ENCODE measurements at places on chromosomes 12 and 14.

DNA sequence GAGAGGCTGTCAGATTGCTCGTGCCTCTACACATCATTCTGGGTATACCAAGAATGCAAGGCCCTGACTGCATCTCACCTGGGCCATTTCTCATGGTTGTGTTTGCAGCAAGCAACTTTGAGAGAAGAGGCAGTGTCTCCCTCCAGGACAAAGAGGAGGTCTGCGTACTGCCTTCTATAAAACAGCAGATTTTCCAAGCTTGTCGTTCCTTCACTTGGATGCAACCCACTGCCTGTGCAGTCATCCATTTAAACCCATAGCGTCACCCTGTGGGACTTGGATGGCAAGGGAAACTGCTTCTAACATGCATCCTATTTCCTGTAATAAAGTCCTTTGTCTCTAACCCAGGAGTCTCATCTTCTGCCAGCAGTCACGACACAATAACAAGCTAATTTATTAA is 1.3 kb downstream of the POMT2 start:
- DNase-seq = no peak

GRCh38 chr12:94111302-94111701 is 37.1 kb upstream of the PLXNC1 start:
- no peak for DNase-seq

DNA sequence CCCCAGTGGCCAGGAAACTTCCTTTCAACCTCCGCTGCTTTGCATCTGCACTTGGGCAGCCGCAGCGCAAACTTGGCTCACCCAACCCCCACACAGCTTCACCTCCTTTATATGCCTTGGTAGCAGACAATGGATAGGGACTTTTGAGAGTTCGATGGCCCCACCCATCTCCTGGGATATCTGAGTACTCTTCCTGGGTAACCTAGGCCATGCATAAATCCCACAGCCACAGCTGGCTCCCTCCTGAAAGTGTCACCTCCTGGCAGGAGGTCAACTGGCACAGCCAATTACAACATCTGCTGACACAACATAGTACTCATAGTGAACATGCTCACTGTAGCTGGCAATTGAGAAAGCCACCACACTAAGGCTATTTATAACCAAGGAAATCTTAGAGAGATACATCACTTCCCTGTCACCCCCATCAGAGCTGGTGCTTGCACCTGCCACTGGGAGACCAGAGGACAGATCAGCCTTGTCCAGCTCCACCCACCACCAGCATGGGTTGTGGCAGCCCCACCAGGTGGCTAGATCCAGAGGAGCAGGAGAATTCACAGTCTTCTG is 410.0 kb downstream of the SYT1 start:
- no peak for DNase-seq

DNA sequence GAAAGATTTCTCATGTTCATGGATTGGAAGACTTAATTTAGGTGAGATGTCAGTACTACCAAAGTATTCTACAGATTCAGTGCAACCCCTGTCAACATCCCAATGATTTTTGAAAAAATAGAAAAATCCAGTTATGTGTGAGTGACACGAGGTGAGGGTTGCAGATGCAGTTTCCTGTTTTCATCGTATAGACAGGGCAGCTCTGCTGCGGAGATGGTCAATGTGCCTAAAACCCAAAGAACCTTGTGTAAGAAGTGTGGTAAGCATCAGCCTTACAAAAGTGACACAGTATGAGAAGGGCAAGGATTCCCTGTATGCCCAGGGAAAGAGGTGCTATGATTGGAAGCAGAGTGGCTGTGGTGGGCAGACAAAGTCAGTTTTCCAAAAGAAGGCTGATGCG is 94.4 kb downstream of the SCAF11 start:
- DNase-seq = no peak

- DNase-seq = no peak
These were observed 150.9 kb downstream of the TTC6 start for GRCh38 chr14:37746140-37746832.

DNA sequence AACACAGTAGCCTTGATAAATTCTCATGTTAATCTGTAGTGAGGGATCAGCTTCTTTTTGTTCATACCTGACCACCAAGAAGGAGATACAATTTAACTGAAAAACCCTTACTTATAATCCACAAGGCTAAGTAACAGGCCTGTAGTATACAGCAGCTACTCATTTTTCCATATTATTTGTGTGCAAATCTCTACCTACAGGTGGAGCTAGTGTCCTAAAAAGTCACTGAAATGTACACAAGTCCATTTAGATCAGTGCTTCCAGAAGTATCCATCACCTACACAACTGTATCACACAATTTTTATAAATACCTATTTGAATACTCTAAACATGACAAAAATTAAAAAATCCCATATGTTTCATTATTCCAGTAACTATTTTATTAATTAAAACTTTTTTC is 173.2 kb downstream of the SLC35F4 start:
- no peak for DNase-seq

- DNase-seq = no peak
These were observed 33.7 kb upstream of the DLK1 start for GRCh38 chr14:100692859-100693558.

DNA sequence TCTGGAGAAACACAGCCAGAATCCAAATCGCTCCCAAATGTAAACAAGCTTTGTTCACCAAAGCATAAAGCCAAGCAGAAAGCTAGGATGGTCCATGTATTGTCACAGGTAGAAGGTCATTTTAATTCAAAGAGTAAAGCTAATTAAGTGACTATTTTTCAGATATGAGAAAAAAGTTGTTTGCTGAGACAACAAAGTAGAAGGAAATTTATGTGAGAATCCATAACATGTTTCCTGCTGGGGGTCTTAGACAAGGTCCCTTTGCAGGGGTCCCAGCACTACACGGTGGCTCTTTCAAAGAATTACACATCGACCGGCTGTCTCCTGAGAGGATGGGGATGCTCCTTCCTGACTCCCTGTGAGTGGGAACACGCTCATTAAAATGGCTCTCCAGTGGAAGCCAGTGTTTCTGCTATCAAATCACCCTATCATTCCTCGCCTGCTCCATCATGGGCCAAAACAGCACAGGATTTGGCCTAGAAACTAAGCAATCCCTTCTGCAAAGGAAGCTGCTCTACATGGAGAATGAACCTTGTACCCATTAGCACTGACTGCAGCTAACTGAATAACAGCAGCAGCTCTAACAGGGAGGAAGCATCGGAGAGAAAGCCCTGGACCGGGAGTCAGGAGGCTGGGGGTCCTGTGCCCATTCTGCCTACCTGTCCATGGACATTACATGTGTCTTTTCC is 175.3 kb downstream of the STXBP6 start:
- DNase-seq = no peak

DNA sequence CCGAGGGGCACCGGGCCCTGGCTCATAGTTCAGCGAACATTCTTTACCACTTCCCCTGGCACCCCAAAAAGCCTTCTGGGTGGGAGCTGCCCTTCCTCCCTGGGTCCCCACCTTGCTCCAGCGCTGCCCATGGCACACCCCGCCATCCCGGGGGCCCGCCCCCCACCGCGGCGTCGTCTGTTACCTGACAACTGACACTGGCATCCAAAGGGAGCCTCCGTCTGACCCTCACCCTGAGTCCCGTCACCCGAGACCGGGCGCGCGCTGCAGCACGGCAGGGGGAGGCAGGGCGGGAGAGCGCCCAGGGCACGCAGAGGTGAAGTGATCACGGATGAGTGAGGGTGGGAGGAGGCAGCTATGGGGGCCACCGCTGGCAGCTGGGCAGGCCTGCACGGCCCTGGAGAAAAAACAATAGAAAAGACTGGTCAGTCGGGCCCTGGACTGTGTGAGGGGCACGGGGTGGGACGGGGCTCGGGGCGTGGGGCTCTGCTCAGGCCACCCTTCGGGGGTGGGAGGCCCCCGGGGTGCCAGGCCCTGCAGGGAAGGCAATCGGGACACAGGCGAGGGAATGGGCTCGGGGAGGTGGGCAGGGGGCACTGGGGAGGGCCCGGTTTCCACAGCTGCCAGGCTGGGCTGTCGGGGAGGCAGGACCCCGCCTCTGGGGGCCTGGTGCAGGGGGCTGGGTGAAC is 40.7 kb downstream of the BCL11B start:
- no peak for DNase-seq

GRCh38 chr12:93812626-93813025 is 135.5 kb downstream of the CRADD start:
- DNase-seq = no peak

DNA sequence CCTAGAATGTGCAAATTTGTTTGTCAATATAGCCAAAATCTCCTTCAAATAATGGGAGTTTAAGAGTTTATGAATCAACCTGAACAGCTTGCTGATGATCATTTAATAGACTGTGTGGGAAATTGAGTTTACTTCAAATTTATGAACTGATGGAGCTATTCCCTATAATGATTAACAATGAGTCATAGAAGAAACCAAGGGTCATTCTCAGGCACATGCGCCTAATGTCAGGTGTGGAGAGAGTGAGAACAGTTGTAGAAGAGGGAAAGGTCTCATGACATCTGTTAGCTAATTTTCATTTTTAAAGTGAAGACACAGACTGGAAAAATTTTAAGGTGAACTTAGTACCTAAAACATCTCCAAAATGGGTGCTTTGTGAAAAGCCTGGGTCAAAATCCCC is 191.8 kb downstream of the BMP4 start:
- DNase-seq = no peak

DNA sequence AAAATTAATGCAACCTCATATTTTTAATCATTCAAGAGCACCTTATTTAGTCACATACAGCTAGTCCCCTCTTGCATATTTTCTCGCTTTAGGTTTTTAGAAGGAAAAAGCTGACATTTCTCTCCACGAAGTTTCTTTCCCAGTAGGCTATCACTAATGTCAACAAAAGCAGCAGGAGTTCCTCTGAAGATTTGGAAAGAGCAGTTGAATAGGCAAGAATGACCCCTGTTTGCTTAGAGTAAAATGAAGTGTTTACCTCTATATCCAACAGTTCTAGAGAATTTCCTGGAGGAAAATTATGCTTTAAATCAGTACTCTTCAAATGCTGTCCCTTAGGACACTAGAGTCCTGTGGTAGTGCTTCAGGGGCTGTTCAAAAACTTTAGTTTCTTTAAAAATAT is 188.1 kb upstream of the PRKD1 start:
- DNase-seq = no peak

DNA sequence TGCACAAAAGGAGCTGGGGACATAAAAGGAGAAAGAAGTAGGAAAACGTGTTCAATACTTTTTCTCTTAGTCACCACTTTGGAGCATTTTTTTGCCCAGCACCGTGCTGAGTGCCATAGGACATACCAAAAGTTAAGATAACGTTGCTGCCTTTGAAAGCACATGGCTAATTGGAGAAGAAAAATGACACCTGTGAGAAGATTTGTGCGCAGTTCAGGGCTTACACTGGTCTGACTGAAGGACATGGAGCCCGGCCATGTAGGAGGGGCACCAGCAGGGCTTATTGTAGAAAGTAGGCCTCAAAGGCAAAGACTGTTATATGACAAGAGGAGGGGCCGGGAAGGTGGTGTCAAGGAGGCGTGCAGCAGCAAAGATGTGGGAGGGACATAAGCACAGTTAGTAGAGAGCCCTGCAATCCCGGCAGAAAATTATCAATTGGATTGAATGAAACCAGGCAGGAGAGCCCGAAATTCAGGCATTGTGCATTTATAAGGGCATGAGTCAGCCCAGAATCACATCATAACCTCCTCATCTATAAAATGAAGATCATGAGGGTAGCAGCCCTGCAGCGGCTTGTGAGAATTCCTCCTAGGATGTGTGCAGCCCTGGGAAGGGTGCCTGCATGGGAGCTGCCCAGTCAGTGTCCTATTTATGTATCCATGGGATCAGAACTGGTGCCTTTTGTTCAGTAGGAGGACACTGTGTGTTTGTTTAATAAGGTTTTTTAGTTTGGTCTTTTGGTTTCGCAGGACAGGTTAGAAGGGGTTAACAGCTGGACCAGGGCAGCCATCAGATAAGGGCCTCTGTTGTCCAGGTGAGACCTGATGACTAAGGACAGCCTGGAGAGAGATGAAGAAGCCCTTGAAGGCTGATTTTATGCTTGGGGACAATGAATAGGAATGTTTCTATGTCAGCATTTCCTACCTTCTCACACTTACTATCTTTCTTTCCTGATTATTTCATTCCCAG is 122.4 kb downstream of the GPR135 start:
- no peak for DNase-seq

DNA sequence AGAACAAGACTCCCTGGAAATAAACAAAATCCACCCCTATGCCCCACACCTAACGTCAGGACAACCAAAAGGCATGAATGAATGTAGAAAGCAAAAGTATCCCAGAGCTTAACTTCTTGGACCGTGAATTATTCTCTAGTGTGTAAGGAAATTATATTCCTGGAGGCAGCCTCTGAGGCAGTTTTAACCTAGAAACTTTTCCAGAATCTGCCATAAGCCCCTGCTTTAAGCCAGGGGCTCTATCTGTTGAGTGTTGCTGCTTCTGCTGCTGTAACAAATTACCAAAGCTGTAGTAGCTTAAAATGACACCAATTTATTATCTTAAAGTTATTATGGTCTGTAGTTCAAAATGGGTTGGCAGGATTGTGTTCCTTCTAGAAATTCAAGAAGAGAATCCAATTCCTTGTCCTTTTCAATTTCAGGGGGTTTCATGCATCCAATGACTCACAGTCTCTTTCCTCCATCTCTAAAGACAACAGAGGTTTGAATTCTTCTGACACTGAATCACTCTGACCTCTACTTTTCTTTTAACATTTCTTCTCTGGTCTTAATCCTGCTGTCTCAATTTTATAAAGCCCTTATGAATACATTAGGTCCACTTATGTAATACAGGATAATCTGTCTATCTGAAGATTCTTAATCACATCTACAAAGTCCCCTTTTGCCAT is 242.7 kb downstream of the ATXN7L3B start:
- DNase-seq = no peak

DNA sequence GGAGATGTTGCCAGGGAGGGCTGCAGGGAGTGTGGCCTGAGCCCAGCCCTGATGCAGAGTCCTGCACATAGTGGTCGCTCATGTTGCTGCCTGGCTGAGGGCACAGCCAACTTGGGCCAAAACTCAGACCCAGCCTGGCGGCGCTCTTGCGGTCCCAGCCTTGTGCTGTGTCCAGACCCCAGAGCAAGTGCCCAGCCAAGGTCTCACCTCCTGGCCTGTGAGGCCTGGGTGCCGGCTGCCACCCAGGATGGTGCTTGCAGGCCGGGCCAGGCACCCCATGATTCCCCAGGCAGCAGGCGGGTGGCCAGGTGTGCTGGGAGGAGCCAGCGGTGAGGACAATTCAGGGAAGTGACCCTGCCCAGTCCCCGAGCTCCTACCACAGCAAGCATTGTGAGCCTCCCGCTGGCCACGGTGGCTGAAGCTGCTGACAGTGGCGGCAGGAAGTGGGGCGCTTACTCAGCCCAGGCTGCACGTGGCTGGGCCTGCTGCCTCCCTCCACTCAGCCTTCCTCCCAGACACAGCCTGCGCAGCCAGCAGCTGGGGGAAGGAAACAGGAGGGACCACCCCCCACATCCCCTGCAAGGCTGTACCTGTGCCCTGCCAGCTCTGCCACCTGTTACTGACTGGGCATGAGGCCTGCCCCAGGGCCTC is 17.7 kb upstream of the PGF start:
- DNase-seq = no peak

DNA sequence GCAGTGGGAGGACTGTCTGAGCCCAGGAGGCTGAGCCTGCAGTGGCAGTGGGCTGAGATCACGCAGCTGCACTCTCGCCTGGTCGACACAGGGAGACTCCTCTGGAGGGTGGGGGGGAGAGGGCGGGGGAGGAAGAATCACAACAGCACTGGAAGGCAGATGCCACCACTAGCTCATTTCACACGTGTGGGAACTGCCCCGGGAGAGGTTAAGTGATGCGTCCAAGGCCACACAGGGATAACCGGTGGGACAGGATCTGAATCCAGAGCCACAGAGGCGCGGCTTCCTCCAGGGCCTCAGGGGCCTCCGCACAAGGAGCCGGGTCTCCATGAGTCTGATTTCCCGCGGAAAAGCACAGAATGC is 20.8 kb downstream of the STX2 start:
- DNase-seq = no peak

- no peak for DNase-seq
These were observed 226.7 kb downstream of the NPAS3 start for GRCh38 chr14:33165144-33165925.
